ENCODE measurements at places on chromosomes 6 and 20.
A peak's percentile ranks its signal among the peaks of the same experiment; 100 is the strongest.

DNA sequence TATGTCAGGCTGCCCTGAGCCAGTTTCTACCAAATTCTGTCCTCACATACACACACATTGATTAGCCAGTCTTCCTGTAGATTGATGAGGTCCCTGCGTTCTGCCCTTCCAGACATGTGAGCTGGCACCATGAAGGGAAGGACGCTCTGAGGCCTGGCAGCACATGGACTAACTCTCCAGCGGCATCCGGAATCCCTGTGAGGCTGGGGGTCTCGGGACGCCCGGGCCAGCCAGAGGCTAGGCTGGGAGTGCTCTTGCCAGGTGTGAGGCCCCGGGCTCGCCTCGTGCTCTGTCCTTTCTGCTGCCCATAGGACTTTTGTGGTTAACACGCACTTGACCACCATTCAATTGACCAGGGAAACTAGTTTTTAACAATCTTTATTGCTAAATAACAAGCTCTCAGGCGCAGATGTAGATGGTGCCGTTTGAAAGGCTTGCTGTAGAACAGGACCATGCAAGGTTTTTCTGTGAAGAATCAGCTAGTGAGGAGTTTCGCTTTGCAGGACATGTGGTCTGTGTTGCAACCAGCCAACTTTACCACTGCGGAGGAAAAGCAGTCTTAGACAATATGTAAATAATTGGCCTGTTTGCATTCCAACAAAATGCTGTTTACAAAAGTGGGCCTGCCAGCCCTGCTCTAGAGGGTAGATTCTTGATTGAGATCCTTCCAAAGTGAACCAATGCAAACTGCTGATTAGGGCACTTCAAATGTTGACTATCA, 29.3 kb downstream of the FOXF2 start:
- DNase-seq, result peak; percentile 4

GRCh38 chr20:5590899-5591298, 159.3 kb upstream of the SHLD1 start:
- no peak for DNase-seq

GRCh38 chr6:135226537-135226936, 45.4 kb downstream of the MYB start:
- no peak for DNase-seq

- no peak for DNase-seq
Observed at GRCh38 chr6:85911067-85911466, 268.4 kb upstream of the SYNCRIP start.

DNA sequence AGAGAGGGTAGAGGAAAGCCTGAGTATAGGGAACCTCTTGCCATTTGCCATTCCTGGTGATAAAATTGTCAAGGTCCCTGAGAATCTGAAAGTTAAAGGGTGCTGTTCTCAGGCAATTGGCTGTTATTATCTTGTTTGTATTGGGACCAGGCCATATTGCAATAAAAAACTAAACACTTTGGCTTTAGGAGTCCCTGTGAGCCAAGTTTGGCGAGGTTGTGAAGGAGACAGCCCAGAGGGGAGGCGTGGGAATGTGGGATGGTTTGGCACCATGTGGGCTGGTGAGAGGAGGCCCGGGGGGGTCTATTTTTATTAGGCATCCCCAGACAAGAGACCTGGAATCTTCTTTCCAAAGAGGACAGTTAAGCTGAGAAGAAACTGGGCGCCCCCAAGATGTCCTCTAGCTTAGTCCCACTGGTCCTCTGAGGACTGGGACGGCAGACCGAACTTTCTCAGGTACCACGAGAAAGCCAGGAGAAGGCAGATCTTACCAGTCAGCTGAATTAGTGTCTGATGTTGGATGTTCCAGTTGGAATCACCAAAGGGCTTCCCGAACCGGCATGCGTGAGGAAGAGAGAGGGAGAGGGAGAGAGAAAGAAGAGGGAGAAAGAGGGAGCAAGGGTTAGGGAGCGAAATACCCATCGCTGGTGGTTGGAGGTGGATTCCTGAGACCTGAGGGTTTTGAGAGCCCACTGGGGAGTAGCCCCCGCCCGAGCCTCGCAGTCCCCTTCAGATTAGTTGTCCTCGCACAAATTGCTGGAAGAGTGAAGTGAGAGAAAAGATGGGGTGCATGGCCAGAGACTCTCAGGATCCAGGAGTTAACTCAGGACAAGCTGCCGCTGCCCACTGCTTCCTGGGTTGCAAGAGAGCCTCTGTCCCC, 24.4 kb downstream of the DYNLT1 start:
- DNase-seq, result no peak

DNA sequence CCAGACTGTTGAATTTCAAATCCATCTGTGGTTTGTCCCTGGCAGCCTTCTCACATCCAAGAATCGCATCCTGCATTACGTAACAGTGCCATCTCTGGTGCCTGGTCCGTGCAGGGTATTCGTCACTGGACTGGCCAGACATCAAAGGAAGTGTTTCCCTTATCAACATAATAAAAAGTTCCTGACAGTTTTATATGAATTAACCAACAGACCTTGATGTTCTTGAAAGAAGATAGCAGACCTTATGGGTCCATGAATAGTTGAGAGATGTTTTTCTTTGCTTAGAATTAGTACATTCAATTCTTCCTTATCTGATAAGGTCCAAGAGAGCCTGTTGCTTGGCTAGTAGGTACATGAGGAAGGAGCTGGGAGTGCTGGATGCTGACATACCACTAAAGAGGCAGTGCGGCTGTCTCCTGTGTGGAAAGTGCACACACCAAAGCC, 77.6 kb downstream of the PHACTR2 start:
- DNase-seq, result no peak

DNA sequence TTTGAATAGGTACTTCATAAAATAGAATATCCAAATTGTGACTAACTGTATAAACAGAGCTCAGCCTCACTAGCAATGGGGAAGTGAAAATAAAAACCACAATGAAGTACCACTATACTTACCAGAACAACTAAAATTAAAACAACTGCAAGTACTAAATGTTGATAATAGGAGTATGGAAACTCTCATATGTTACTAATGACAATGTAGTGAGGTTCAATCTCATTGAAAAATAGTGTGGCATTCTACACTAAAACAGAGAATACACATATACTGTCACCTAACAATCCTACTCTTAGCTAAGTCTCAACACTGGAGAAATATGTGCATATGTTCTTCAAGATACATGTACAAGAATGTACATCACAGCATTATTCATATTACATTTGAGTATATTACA, 132.0 kb upstream of the CARMIL1 start:
- no peak for DNase-seq

DNA sequence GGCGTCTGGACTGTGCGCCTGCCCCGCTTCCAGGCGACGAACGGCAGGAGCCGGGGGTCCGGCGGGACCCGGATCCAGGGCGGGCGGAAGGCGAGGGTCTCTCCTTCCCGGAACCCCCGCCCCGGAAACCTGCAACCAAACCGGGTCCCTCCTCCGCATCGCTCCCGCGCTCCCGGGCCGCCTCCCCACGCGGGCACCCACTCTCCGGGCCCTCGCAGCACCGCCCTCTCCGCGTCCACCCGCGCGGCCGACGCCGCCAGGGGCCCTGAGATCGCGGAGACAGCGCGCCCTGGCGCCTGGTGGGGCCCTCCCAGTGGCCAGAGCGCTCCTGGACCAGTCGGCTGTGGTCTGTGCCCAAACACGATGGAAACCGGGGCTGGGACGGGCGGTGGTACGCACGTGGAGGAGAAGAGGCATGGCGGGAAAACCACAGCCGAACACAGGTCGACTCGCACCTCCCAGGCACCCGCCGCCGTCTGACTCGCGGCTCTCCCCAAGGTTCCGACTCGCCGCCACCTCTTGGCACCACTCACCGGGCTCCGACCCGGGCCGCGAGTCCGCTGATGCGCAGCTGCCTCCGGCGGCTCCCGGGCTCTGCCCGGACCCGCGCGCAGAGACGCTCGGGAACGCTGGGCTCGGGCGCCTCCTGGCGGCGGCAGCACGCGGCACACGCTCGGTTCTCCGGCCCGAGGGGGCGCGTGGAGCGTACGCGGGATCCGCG, 7.9 kb downstream of the NKX2-2 start:
- DNase-seq, result peak; percentile 20

DNA sequence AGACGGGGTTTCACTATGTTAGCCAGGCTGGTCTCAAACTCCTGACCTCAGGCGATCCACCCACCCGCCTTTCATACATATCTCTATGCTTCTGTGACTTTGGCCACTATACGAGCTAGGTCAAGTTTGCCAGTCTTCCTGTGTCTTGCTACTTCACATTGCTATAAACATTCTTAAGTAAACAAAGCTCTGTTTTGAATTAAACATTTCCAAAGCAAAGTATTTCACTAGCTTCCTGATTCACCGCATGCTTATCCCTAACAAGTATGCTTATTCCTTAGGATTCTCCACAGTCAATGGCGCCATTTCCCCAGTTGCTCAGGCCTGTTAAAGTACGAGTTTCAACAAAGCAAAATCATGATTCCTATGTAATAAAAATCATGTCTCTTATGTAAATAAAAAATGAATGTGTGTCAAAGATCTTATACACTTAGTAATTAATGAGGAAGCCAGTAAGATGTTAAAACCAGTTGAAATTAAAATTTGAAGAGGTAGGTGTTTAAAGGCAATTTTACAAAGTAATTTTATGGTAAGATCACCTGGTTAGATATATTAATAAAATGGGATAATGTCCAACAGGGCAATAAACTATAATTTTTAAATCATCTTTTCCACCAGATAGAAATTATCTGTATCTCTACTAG, 88.5 kb downstream of the PRKN start:
- DNase-seq, result no peak

DNA sequence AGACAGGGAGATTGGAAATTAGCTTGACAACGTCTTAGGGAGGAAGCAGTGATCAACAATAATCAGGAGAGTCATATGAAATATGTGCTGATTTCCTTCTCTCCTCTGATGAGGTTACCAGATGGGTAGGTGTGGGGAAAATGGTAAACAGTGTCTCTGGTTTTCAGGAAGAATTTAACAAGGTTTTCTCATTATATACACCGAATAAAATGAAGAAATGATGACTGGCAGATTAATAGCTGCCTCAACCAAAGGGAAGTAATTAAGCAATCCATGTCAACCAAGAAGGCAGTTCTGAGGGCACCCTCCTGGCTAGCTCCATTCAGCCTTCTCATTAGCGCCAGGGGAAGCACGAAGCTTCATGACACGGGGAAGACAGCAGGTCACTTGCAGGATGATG, 12.7 kb upstream of the RAMACL start:
- DNase-seq, result no peak

- no peak for DNase-seq
Observed at GRCh38 chr20:18267815-18268214, 20.5 kb upstream of the ZNF133 start.

DNA sequence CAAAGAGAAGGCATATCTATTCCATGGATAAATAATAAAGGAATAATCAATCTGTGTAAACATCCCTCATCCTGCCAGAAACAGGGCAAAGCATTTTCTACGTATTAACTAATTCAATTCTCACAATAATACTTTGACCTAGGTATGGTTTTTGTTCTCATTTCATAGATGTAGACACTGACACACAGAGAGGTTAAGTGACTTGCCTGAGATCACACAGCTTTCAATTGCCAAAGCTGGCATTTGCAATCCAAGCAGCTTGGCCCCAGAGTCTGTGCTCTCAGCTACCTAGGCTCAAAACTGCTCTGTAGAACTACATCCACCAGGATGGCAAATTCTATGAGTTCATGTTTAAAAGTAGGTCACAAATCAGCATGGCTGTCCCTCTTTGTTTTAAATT, 124.9 kb downstream of the BMP7 start:
- DNase-seq, result no peak

- peak; percentile 90 for DNase-seq
Observed at GRCh38 chr6:34154668-34155447, 9.0 kb upstream of the GRM4 start.

DNA sequence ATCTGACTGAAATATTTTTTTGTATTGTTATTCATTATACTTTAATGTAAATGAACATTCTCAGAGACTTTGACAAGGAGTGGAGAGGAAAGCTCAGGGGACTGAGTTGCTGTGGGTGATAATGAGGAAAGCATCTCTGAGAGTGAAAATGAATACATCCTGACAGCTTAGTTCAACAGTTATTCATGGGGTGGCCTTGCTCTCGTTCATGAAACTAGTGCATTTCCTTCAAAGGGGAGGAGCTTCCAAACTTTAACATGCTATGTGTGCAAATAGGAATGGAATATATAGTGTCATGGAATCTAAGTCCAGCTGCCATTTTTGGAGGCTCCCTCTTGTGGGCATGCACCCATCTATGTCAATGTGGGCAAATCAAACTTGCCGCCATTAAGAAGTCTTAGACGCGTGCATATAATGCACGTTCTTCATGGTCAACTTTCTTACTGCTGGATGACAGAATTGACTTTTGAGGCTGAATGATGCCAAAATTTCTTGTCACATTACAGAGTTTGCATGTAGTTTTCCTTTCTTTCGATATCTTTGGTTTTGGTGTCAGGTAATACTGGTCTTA, 124.3 kb upstream of the TMEM170B start:
- no peak for DNase-seq

DNA sequence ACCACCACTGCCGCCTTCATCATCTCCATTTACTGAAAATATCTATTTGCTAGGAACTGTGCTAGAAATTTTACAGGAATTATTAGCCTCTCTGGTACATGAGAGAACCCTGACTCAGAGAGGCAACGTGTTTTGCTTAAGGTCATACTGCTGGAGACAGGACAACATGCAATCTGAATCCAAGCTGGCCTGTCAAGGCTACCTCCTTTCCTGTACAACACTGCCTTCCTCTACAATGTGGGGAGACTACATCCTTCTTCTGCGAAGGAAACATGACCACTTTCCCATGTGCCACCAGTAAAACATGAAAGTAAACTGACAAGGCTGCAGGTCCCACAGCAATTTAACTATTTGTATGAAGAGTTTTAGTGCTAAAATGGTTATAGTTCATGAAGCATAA, 200.9 kb downstream of the BACH2 start:
- DNase-seq, result no peak

DNA sequence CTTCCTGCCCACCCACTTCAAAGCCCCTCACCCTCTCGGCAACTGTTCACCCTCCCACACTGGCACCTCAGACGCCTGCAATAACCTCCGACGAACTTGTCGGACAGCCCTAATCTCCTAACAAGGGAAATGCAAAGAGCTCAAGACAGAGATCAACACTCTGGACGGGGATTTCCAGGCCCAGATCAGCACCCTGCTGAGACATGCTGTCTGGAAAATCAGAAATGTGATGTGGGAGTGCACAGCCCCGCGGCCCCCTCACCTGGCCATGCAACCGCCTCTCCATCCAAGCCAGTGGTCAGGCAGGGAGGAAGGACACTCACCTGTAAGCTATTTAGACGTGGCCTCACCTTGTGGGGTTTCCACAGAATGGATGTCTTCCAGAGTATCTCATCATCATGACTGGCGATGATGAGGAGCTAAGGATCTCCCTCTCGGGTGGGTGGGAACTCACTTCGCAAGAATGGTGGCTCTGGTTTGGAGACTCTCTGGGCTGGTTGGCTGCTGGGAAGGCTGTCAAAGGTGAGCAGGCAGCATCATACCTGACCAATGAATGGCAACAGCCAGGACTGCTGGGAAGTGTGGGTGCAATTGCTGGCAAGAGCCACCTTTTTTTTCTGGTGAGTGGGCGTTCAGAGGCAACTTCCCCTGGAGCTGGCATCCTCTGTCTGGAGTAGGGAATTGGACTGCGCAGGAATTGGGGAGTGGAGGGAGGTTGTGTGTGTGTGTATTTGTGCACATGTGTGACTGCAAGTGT, 28.1 kb upstream of the ADTRP start:
- DNase-seq, result peak; percentile 90
